ENCODE measurements at places on chromosomes 16 and 17.
A peak's percentile ranks its signal among the peaks of the same experiment; 100 is the strongest.

DNA sequence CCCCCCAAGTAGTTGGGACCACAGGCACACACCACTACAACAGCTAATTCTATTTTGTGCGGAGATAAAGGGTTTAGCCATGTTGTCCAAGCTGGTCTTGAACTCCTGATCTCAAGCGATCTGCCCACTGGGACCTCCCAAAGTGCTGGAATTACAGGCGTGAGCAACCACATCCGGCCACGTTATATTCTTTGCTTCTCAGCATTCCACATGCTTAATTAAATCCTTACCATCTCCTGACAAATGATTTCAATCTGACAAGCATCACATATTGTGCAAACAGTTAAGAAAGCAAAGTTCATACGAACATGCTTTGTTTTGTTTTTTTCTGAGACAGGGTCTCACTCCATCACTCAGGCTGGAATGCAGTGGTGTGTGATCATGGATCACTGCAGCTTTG lies 18.2 kb downstream of the HIGD1B start:
- no peak for DNase-seq

- no peak for DNase-seq
Observed at GRCh38 chr17:35804658-35805192, 4.6 kb upstream of the TAF15 start.

DNA sequence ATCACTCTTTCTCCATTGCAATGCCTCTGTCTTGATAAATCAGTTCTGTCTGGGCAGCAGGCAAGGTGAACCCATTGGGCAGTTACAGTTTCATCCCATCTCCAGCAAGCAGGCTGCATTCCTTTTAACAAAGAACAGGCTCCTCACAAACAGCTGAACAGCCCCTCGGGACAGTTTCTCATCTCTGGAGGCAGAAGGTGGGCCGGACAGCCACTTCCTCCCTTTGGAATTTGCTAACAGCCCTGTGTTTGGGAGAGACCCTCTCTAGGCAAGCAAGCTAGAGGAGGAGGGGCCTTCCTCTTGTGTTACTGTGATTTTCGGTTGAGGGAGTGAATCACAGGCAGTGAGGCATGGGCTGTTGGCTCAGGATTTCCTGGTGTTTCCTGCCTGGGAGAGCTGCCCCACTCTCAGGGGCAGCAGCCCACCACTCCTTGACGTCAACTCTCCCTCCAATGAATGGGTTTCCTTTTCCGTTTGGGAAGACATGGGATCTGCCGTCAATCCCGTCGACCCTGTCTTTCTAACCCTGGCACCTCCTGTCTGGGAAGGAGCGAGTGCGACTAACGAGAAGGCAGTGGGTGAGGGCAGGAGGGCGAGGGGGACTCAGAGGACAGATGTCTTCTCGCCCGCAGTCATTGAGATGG lies 3.7 kb upstream of the PGS1 start:
- DNase-seq, result no peak

- no peak for DNase-seq
Observed at GRCh38 chr17:61249649-61250299, 149.9 kb upstream of the TBX2 start.

DNA sequence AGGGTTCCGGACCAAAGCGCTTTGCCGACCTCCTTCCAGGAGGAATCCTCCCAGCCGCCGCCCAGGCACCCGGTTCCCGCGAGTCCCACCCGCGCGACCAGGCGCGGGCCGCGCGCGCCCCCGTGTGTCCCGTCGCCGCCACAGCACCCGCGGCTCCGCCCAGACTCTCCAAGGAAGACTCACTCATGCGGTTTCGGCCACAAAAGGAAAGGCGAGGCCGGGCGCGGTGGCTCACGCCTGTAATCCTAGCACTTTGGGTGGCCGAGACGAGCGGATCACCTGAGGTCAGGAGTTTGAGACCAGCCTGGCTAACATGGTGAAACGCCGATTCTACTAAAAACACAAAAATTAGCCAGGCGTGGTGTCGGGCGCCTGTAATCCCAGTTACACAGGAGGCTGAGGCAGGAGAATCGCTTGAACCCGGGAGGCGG lies 3.5 kb upstream of the PKMYT1 start:
- DNase-seq, result peak; percentile 71

DNA sequence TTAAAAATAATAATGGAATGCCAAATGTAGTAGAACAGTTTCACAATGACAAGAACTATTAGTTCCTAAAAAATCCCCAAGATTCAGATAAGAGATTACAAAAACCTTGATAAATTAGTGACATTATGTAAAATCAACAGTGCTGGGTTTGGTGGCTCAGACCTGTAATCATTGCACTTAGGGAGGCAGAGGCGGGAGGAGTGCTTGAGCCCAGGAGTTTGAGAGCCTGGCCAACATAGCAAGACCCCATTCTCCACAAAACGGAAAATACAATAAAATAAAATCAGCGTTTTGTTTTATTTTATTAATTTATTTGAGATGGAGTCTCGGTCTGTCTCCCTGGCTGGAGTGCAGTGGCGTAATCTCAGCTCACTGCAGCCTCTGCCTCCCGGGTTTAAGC lies 4.1 kb downstream of the CARD14 start:
- DNase-seq, result no peak

- no peak for DNase-seq
Observed at GRCh38 chr17:58755269-58755576, 431 bp upstream of the PPM1E start.

- DNase-seq, result no peak
Observed at GRCh38 chr16:14007450-14007849, 63.7 kb upstream of the MRTFB start.

DNA sequence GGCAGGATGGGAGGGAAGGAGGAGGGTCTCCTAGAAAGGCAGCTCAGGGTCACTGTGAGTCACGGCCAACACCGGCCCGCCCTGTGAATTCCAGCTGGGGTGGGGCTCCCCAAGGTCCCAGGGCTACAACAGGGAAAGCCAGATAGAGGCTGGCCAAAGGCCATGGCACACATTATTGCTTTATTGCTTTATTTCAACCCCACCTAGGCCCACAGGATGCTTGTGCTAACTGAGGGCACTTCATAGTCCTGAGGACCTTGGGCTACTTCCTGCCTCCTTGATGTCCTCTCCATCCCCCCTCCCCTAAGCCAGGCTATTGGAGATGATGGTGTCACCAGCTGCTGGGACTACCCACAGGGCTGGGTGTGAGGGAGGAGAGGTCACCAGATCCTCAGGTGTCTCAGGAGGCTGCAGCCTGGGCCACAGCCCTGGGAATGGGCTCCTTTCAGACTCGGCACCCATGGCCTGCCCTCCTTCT lies 26.1 kb downstream of the LRRC75A start:
- DNase-seq, result no peak

GRCh38 chr16:12184419-12184917 lies 207.9 kb downstream of the SNX29 start:
- DNase-seq, result no peak

- DNase-seq, result no peak
Observed at GRCh38 chr17:54883939-54884338, 16.7 kb upstream of the TOM1L1 start.

- DNase-seq, result no peak
Observed at GRCh38 chr17:80191865-80192661, 22.2 kb downstream of the CARD14 start.

GRCh38 chr16:29644338-29644857 lies 18.6 kb upstream of the SPN start:
- no peak for DNase-seq

DNA sequence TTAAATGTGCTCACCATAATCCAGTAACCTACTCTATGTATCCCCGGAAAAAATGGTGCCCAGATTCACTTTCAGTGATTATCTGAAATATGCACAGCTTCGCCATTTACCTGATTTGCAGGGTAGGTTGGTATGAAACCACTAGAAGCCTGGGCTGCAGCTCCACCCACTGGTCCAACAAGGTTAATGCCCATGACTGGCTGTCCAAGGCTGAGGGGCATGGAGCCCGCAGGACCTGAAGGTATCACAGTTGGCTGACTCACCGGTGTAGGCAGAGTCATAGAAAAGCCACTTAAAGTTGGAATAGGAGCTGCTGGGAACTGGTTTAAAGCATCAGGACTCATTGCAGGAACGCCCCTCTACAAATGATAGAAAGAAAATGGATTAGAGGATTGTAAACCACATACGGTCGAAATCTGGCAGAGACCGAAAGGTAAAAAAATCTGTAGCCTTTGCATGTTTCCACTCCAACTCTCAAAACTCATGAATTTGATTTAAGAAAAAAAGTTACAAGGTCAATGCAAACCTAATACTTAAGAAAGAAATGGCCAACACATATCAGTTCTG lies 38.6 kb downstream of the SYNRG start:
- peak; percentile 27 for DNase-seq

GRCh38 chr17:21463779-21464407 lies 87.7 kb downstream of the KCNJ12 start:
- no peak for DNase-seq

- DNase-seq, result no peak
Observed at GRCh38 chr16:26649381-26650045, 417.2 kb upstream of the C16orf82 start.

DNA sequence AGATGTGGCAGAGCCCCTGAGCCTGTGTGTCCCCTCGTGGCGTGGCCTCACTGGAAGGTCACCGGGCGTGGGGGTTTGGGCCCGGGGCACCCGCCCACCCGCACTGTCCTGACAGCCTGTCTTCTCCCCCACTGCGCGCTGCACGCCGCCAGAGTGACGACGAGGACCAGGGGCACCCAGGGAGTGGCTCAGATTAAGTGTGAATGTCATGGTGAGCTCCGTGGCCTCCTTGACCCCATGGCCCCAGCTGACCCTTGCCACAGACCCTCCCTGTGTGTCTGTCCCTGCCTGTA lies 15.1 kb downstream of the PRSS27 start:
- DNase-seq, result no peak

DNA sequence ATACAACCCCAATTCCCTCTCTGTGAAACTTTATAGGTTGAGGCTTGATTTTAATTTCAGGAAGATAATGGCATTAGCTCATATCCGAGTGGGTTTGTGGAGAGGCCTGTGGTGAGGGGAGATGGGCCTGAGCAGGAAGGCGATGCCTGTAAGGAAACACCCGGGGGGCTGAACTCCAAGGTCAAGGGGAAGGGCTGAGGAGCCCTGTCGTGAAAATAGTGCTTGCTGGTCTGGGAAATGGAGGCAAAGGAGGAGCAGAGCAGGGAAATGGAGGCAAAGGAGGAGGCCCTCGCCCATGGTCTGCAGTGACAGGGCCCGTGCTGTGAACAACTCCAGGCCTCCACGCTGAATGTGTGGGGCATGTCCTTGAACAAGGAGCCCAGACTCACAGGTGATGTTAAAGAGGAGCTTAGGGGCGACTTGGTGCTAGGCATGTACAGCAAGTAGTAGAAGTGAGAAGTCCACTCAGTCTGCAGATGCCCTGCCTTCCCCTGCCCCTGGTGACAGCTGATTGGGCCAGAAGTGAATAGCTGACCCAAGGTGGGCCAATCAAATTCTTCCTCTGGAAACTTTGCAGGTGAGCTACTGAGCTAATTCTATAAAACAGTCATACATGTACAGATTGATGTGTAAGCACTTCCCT lies 38.1 kb downstream of the MRPS23 start:
- DNase-seq, result no peak

- DNase-seq, result no peak
Observed at GRCh38 chr17:10136258-10136981, 62.0 kb downstream of the GAS7 start.

DNA sequence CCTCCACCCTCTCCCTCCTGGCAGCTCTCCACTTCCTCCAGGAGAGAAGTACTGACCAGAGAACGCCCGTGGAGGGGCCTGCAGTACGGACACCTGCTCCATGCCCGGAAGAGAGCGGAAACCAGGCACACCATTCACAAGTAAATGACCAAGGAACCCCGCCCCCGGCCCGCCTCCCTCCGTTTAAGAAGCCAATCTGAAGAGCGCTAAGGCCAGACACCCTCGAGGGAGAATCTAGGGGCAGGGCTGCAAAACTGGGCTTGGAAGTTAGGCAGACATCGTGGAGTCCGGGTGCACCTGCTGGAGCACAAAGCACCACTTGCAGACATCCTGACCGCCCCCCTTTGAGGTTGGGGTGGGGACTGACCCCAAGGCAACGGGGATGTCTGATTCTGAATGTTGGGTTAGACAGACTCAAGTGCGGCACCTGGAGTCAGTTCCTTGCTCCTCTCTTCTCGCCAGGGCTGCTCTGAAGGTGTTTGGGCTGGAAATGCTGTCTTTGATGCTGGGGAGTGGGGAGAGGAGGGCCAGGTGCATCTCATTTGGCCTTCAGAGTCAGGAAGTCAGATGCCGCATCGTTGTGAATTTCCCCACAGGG lies 964 bp upstream of the FAAP100 start:
- peak; percentile 73 for DNase-seq

DNA sequence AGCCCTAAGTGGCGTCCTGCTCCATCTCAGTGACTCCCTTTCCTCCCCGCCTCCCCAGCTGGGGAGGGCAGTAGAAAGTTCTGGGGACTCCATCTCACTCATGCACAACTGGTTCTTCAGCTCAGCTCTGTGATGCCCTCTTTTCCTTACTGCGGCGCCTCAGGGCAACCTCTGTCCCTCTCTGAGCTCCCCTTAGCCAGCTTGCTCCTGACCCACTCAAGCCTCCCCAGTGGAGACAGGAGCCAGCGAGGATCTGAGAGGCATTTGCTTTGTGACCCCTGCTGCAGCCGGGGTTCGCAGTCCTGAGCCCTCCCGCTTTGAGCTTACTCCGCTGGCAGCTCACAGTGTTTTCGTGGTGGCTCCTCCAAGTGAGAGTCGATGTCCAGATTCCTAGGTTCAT lies 6.2 kb upstream of the MRC2 start:
- DNase-seq, result no peak
